Foreskin keratinocyte (primary cell): ENCODE measurements at places on chromosomes 16 and 17. TPM values are rescaled to one million over a fixed set of nuclear protein-coding genes. Genes with fewer than 3 reads are reported as not detected.

CD7 gene
- total RNA-seq, result not detected in 2 replicates

DNA sequence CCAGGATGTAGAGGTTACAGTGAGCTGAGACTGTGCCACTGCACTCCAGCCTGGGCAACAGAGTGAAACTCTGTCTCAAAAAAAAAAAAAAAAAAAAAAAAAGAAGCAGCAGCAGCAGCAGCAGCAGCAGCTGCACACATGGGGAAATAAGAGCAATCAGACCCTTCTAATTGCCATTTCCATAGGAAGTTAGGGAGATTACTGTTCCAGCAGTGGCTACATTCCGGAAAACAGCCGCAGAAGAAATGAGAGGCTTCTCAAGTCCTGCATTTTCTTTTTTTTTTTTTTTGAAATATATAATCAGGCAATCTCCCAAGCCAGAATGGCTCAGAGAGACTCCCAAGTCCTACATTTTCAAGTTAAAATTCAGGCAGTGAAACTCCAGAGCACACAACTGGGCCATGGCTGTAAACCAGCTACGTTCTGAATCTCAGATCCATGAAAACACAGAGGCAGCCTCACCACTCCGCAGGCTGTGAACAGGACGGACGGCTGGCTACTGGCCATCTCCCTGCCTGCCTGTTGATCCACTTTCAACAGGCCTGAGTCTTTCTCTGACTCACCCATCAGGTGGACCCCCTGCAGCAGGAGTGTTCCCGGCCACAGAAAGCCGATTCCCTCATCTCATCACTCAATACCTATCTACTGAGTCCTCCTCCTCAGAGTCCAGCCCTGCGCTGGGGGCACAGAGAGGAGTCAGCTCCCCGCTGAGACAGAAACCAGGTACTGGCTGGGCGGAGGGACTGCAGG, 15.0 kb downstream of the TRPV1 start:
- DNase-seq, result peak; percentile 32

- peak; percentile 26 for DNase-seq
Measured at GRCh38 chr17:47999582-47999981, 28.7 kb downstream of the CDK5RAP3 start.

KRTAP2-3 gene
- 0.68 and 1.8 TPM in 2 replicates for total RNA-seq

GRCh38 chr17:79808763-79809529, 12.1 kb upstream of the CBX8 start:
- DNase-seq, result no peak

- DNase-seq, result no peak
Measured at GRCh38 chr17:48623583-48623982, 2.6 kb downstream of the HOXB9 start.

- DNase-seq, result peak; percentile 90
Measured at GRCh38 chr16:87945351-87946042, 5.7 kb upstream of the BANP start.

- no peak for DNase-seq
Measured at GRCh38 chr16:51592535-51593300, 441.6 kb upstream of the SALL1 start.

DNA sequence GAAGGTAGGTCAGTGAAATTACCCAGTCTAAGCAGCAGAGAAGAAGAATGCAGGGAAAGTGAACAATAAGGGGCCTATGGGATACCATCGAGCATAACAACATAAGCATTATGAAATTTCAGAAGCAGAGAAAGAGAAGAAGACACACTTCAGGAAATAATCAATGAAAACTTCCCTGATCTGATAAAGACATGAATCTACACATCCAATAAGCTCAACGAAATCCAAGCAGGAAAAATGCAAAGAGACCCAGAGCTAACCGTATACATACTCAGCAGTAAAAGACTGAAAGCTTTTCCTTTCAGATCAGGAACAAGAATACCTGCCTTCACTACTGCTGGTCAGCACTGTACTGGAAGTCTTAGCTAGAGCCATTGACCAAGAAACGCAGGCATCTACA, 38.6 kb downstream of the WDR45B start:
- no peak for DNase-seq

DNA sequence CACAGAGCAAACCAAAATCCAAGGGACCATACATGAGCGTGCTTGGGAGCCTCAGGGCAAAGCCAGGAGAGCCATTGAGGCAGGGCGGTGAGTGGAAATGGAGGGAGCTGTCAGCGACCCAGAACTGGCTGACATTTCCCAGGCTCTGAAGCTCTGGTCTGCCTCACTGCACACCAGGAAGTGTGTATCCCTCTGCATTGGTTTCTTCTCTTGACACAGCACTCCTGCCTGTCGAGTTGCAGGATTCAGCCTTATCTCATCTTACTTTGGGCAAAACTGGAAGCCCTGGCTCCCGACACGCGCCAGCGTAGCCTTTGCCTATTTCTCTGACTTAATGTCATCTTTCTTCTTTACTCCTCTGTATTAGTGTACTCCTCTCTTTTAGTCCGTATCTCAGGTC, 144.7 kb upstream of the HS3ST3A1 start:
- no peak for DNase-seq

GRCh38 chr17:68592682-68593641, 8.2 kb downstream of the FAM20A start:
- DNase-seq, result no peak

GRCh38 chr17:56899403-56899802, 14.4 kb downstream of the TRIM25 start:
- DNase-seq, result no peak

DNA sequence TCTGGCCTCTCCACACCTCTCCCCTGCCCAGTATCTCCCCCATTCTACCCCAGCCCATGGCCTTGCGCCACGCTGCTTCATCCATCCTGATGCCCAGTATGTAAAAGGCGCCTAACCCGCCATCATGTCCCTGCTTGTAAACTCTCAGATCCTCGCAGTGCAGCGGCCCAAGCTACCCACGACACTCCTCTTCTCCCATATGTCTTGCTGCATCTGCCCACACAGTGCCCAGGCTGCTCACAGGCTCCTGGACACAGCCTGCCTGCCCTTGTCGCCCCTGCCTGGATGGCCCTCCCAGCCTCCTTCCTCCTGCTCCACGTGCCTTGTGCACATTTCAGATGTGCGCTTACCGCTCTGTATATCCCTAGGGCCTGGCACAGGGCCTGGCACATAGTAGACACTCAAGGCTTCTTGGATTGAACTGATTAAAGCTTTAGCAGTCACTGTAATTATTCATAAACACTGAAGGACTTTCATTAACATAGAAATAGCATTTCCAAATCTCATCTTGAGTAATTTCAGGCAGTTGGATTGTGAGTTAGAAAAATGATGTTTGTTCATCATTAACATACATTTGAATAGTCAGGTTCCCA, 129.1 kb downstream of the CLEC16A start:
- DNase-seq, result no peak

DNA sequence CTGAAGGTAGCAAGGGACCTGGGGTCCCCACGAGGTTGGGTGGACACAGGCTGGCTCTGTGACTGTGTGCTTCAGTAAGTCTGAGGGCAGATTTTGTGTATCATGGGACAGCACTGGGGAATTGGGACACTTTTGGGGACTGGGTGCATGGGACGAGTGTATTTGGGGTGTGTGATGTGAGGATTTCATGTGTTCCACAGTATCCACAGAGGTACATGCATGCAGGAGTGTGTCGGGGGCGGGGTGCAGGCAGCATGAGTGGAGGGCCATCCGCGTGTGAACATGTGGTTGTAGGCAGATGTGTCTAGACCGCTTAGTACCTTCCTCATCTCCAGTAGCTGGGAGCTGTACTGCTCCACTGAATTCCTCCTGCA, 1.1 kb upstream of the DLX3 start:
- DNase-seq, result no peak

DNA sequence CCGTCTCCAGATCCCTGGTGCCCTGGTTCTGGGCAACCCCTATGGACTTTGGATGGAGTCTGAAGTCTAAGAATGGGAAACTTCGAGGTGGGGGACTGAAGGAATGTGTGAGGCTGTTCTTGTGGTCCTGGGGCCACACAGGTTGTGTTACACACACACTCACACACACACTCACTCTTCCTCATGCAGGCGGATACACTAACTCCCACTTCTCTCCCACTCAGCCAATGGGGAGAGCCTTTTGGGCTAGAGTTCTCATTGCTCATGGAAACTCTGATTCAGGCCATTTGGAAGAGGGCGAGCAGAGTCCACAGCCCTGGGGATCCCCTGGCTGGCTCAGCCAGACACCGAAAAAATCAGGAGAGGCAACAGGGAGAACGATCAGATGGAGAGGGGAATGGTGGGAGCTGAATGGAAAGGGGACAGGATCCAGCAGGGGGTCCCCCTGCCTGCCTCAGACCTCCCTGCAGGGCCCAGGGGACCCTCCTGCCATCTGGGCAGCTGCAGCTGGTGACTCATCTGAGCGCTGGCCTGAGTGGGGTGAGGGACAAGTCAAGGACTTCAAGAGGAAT, 9.1 kb downstream of the IGFBP4 start:
- DNase-seq, result no peak

VAT1L gene
- not detected in 2 replicates for total RNA-seq

- DNase-seq, result no peak
Measured at GRCh38 chr16:85648805-85649204, 35.7 kb downstream of the GSE1 start.

DNA sequence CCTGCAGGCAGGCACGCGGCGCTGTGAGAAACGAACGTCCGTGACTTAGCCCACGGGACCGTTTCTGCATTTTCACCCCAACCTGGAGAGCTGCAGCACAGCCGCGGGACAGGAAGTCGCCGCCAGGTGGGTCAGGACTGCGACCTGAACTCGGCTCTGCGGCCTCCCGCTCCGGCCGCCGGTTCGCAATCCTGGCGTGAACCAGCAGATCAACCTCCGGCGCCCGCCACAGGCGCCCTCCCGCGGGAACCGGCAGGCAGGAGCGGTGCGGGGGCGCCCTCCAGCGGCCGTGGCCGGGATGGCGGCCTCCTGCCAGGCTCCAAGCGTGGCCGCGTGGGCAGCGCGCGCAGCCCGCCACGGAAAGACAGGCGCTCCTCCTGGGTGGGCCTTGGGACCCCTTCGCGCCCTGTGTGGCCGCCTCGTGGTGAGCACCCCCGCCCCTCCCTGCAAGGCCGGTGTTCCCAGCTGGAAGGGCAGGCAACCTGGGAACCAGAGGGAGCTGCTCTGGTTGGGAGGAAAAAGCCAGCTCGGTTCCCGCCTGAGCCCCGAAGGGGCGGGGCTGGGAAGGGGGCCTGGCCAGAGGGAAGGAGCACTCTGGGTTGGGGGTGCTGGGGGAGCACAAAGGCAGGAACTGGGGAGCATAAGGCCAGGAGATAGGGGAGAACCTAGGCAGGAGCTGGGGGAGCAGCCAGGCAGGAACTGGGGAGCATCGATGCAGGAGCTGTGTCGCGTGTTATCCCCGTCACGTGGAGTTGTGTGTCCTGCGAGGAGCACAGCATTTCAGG, 28.2 kb downstream of the ACTG1 start:
- DNase-seq, result no peak

- DNase-seq, result no peak
Measured at GRCh38 chr16:3235856-3236669, 1.1 kb upstream of the ZNF200 start.

DNA sequence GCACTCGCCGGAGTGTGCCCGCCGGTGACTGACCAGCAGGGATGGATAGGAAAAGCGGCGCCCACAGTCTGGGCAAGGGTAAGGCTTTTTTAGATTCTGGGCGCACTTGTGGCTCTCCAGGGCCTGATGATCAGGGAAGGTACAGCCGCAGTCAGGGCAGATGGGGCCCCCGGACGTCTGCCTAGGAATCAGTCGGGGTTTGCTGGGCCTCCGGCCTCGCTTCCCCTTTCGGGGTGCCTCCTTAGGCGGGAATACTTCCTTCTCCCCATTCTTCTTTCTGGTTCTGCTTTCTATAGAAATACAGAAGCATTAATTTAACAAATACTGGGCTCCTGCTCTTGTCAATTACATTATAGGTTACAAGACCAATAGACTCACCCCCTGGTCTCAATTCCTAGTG, 5.0 kb downstream of the ZNF689 start:
- DNase-seq, result no peak

DNA sequence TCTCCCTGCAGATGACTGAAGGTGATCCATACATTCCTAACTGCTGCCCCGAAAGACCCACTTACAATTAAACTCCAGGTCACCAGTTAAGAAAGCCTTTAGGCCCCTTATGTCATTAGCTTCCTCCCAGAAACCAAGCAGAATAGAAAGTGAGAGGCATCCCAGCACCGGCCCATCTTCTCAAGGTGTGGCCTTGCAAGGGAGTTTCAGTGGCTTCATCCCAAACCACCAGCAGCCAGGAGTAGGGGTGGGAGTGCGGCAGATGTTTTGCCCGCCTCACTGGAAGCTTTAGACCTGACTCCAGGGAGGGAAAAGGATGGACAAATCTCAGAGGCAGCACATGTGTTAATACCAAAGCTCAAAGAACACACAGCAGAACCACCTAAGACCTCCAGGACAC, 5.1 kb downstream of the ZFHX3 start:
- no peak for DNase-seq

DNA sequence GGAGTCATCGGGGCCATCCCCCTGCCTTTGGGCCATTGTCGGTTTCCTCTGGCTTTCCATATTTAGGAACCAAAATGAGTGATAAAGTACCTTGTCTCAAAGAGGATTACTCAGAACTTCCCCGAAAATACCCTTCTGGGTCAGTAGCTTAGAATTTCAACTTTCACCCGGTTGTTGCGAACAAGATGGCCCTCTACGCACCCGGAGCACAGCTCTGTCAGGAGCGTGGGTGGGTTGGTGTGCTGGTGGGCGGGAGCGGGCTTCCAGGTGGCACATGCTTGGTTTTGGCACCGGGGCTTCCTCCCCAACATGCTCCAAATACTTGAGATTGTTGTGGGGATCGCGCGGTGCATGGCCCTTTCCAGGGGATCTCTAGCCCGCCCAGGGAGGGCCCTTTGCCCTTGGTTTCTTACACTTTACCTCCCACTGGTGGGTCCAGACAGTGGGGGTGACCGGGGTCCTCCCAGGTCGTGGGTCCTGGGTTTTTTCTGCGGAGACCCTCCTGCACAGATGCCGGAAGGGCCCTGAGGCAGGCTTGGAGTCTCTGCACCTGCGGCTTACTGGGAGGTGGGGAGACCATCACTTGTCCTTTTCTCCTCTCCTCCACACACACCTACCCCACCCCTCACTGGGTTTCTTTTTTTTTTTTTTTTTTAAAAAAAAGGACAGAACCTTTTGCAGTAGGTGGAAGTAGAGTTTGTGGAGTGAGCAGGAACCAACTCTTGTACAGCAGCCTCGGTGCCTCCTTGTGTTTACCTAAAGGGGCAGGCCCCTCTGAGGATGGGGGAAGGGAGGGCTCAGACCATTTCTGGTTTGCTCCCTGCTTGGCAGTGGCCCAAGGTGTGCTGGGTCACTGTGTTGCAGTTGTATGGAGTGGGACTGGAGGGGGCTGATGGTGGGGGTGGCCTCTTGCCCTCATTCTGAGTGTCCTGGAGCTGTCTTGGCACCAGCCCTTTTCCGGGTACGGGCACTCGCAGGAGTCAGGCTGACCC, 142.1 kb downstream of the SEC14L1 start:
- DNase-seq, result no peak

DNA sequence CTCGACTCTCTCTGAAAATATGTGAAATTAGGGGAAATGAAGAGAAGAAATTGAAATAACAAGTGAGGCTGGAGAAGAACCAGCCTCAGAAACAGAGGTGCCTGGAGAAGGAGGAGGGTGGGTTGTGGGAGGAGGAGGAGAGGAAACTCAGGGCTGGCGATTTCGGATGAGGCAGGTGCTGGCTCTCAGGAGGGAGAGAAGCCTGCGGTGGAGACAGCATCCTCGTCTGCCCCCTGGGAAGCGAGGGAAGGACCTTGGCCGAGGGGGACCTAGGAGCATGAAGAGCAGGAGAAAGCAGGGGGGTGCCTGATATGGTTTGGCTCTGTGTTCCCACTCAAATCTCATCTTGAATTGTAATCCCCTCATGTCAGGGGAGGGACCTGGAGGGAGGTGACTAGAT, 264.7 kb upstream of the TNRC6C start:
- no peak for DNase-seq

- no peak for DNase-seq
Measured at GRCh38 chr16:2715966-2716885, 3.8 kb downstream of the PRSS27 start.

- DNase-seq, result no peak
Measured at GRCh38 chr16:23914946-23915530, 79.3 kb downstream of the PRKCB start.

CCL14 gene
- total RNA-seq, result not detected in 2 replicates
